ENCODE measurements at places on chromosomes 4 and X.

DNA sequence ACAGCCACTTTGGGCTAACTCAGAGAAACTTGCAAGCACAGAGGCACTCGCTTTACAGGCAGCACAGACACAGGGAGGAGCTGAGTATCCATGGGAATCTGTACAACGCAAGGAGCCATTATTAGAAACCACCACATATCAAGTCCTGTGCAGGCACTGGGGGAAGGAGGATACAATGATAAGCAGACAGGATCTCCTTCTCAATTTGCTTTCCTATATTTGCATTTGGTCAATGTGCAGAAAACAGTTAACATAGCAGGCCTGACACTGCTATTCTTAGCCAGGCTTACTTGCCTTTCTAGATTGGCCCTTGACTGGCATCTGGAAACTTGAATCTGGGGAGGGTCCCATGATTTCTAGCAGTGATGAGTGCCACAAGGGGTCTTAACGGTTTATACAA is 65.8 kb downstream of the TEC start:
- DNase-seq, result no peak

DNA sequence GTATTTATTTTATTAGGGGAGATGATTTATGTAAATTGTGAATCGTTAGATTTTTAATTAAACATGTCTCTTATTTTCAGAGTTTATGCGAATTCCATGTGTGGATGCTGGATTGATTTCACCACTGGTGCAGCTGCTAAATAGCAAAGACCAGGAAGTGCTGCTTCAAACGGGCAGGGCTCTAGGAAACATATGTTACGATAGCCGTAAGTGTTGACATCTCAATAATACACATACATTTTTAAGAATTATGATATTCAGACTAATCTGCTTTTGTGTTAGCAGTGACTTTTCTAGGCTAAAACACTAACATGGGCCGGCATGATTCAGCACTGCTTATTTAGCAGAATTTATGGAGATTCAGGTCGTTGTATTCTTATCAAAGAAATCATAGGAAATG is 91.2 kb downstream of the RAP1GDS1 start:
- no peak for DNase-seq

GRCh38 chr4:13559413-13559812 is 15.1 kb upstream of the NKX3-2 start:
- DNase-seq, result no peak

DNA sequence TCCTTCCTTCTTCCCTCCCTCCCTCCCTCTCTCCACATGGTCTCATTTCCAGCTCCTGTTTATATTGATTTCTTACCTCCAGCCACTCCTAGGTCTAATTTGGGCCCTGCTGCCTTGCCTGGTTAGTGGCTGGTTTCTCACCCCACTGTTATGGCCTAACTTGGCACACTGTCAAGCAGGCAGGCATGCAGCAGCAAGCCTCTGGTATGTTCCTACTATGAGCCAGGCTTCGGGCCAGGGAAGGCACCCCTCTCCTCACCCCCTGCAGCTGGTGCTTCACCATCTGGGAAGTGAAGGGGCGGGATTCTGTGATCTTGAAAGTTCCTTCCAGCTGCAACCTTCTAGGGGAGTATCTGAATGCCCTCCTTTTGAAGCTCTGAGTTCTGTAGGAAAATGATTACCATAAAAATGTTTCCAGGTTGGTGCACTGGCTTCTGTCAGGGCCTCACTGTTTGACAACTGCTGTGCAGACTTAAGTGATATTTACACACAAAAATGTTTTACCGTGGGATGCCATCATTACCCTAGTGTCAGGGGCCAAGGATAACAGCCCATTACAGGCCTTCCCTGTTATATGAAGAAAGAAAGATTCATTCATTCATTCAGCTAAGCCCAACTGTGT is 10.1 kb upstream of the VMA21 start:
- DNase-seq, result no peak

- DNase-seq, result no peak
These were observed 28.7 kb upstream of the CABS1 start for GRCh38 chr4:70306076-70306475.

DNA sequence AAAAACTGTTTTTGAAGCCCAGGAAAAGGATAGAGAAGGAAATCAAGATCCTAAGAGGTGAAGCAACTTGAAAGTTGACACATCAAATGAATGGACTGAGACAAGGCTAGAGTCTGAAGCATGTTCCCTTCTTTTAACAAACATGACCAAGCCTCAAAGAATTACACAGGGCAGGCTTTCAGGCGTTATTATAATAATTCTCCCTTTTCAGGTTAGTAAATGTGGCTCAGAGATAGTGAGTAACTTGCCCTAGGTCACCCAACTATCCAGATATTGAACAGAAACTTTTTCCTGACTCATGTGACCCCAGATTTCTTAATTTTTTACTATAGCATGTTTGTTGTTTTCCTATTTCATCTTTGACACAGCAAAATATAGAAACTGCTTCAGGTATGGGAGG is 91.7 kb downstream of the PPP1R2C start:
- DNase-seq, result no peak

- DNase-seq, result no peak
These were observed 159.2 kb downstream of the SPRY1 start for GRCh38 chr4:123555807-123556273.
